ENCODE measurements at places on chromosomes 6 and 20.

DNA sequence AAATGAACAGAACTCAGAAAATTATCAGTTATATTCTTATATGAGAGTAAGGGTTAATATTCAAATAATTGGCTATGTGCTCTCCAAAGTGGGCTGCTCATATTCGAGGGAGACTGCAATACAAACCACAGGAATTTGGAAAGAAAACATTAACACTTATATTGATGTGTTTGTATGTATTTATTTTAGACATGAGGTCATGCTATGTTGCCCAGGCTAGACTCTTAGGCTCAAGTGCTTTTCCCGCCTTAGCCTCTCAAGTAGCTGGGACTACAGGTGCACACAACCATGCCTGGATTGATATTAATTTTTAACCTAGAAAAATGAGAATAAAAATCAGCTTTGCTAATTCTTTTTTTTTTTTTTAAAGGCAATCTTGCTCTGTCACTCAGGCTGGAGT is 35.0 kb downstream of the BTBD9 start:
- peak; percentile 90 for DNase-seq

DNA sequence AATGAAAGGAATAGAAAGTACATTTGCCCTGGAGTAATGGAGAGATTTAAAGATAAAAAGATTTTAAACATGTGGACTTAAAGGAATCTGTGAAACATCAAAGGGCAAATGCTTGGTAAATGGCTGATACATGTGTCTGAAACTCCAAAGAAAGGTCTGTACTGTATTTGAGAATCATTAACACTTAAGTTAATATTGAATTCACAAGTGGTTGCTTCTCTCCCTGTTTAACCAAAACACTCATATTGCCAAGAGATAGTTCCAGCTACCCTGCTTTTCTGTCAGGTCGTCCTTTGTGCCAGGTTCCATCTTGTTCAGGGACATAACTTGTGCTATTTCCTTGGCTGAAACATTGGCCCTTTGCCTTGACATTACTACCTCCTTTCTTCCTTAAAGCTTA is 171.3 kb upstream of the HS3ST5 start:
- DNase-seq, result no peak

- no peak for DNase-seq
Observed at GRCh38 chr6:14656078-14656521, 538.5 kb downstream of the CD83 start.

GRCh38 chr6:610882-611281 is 46.0 kb downstream of the HUS1B start:
- no peak for DNase-seq

GRCh38 chr20:3923818-3924217 is 34.6 kb downstream of the PANK2 start:
- no peak for DNase-seq

DNA sequence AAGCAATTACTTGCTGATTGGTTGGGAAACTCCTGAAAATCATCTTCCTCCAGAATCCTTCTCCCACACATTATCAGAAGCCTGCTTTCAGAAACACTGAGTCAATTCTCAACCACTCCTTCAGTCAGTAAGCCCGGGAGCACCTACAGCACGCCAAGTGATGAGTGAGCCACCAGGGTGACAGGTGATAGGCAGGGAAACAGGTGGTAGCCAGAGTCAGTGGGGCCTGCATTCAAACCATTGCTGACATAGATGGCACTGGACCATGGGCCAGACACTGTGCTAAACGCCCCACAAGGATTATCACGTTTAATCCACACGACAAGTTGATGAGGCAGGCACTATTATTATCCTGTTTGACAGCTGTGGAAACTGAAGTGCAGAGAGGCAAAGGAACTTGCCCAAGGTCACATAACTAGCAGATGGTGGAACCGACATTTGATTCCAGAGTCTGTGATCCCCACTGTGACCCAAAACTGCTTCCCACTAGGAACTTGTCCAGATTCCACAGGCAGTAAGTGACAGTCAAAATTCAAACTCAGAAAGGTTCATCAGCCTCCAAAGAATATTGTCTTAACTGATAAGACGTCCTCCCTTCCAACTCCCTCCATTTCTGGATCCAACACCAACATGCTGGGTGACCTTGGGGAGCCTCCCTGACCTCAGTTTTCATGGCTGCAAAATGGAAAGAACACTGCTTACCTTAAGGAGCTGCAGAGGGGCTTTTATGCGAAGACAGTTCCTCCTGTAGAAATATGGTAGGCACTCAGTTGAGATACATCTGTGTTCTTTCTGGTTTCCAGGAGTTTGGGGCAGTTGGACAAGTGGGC is 23.9 kb upstream of the TOP1 start:
- no peak for DNase-seq

DNA sequence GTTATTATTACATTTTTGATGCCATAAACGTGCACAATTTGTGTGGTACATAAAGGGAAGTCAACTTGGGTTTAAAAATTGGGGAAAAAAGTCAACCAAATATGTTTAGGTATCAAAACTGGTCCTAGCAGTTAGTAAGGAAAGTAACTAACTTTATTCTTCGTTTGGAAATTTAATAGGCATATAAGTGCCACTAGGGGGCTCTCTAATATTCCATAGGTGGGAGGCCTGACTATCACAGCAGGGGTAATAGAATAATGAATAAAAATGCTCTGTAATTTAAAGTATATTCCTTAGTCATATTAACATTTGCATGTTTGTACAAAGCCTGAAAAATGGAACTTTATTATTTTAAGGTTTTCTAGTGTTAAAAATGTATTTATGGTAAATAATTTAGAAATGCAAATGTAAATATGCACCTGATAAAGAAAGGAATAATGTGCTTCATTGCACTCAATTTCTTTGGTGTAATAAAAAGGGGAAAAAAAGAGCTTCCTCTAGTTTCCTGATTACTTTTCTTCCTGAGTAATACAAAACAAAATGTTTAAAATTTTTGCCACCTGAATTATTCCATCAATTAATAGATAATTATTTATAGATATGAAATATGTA is 125.7 kb upstream of the HDAC2 start:
- peak; percentile 65 for DNase-seq

DNA sequence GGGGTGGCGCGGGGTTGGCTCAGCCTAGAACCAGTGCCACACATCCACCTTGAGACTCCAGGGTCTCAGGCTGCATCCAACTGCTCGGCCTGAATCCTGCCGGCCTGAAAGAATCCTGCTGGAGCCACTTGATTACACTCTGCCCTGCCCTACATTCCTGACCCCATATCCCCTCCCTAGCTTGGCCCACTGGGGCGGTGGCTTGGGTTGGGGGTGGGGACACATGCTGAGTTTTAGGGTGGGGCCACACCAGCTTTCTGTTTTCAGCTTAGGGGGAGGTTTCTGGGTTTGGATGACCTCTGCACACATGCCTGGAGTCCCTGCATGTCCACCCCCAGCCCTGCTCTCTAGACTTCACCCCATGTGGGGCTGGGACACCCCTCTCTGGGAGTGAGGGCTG is 6.8 kb downstream of the ITPR3 start:
- no peak for DNase-seq

DNA sequence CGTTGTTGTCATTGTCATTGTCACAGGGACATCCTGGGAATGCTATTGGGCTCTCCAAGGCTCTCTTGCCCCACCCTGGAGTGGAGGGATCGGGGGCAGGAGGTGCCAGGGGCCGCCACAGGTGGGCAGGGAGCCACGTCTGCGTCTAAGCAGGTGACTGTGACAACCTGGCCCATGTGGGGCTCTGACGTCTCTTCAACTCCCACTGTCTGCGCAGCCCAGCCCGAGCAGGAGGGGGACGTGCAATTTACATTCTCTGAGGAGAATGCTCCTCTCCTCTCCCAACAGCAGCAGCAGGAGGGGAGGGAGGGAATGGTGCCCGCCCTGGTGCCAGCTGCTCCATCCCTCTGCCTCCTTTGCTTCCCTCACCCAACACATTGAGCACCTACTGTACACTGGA is 50.1 kb downstream of the GRM4 start:
- DNase-seq, result peak; percentile 57

DNA sequence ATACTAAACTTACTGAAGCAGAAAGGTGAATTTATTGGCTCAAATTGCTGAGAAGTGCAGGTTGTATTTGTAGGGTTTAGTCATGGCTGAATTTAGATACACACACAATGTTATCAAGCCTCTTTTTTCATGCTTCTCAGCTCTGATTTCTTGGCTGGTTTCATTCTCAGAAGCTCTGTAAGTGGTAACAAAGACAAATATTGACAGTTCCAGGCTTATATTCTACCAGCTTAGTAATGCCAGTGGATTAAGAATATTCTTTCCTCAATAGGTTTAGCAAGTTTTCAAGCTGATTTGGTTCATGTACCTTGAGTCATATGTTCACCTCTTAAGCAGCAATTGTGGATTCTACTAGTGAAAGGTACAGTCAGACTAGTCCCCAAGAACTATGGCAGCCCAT is 52.1 kb upstream of the PKIB start:
- DNase-seq, result no peak

DNA sequence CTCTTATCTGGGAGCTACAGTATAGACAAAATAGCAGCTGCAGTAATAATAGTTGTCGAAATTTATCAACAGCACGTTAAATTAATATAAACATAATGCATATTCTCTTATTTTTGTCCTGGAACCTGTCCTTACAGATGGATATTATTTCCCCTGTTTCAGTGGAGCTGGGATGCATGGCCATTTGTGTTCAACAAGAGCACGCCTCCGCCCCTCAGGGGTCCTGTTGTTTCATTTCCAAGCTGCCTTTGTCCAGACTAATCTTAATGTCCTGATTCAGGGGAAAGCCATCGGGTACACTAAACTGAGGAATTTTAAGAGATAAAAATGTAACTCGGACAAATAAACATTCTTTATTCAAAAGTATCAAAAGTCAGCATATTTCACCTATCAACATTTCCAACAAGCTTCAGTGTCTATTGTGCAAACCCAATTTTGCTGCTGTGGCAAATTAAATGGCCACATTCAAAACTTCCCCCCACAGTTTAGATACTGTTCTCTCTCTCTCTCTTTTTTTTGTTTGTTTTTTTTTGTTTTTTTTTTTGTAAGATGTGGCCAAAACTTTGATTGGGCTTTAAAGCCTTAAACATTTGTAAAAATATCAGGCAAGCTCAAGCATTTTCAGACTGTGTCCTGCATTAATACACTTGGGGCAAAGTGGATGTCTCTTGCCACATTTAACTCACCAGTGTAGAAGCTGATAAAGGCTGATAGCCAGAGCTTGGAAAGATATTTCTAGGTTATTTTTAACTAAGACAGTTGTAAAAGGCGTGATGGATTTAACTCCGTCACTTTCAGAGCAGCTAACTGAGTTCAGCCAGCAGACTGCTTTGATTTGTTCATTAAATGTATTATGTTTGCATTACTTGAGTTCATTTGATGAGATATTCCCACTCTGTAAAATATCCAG is 112.5 kb upstream of the QKI start:
- DNase-seq, result no peak

DNA sequence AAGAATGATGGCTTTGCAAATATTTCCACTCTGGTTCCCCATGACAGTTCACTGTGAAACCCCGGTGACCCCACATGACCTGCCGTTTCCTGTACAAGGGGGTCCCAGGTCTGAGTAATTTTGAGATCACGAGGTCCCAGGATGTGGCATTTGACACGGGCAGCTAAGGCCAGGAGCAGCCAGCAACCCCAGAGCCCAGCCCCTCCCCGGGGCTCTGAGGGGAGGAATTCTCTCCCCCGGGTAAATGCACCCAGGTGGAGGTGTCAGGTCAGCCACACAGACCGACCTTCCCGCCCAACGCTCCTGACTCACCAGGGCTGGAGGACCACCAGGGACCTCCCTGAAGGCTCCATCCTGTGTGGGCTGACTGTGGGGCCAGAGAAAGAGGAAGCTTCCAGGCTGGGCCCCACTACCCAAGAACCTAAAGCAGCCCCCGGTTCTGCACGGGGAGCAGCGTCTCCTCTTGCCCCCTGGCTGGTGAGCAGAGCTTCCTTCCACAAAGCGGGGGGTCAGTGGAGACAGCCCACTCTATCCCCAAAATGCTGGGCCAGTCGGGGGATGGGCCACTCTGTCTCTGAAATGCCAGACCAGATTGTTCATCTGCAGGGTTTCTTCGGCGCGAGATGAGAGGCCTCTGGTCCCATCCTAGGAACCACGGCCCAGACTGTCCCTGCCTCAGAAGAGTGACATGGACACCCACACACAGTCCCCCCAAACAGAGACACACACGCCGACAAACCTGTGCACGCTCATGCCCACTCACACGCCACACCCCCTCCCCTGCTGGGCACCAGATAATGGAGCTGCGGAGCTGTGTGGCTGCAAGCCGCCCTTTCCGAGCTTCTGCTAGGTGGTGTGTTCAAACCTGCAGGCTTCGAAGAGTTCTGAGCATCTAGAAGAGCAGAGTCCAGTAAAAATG is 23.4 kb upstream of the SLCO4A1 start:
- no peak for DNase-seq

DNA sequence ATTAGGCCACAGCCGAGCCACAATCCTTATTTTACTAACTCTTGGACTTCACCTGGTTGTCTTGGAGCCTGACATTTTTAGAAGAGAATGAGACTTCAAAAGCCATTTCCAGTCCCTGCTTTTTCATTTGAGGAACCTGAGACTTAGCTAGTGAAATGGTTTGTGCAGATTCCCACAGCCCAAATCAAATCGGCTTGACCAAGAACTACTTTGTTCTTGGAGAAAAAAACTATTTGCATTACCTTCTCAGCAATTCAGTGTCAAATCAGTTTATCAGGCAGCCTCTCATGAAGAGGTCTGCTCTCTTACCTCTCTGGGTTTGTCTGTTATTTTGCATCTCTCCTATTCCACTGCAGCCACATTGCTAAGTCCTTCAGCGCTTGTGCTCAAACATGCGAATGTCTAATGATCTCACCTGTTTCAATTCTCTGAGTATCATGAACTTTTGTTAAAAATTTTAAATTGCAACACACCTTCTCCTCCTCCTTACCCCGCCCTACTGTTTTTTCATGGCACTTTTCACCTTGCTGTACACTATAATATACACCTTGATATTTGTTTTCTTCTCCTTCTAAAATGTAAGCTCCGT is 573 bp upstream of the IFNGR1 start:
- DNase-seq, result no peak

DNA sequence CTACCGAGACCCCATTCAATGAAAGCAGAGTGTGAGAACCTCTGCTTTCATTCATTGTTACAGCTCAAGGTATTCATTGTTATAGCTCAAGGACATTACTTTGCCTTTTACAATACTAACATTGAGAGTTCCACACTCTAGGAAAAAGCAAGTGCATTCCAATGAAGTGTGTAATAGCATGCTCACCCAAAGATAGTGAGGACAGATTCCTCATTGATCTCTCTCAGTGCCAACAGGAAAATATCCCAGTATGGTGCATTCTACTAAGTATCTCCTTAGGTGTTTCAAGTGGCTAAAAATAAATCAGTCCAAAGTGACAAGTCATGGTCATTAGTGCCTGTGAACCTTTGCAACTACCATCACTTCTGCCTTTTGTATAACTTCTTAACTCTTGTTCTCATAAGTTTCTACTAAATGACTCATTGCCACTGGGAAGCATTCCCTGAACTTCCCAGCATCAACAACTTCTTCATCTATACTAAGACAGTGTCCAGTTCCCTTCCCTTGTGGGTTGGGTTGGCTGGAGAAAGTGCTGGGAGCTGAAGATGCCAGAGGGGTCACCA is 140.7 kb upstream of the STXBP5 start:
- DNase-seq, result no peak

All from NCI-H2029 (cell line).